ENCODE measurements at places on chromosomes 3 and 15.

DNA sequence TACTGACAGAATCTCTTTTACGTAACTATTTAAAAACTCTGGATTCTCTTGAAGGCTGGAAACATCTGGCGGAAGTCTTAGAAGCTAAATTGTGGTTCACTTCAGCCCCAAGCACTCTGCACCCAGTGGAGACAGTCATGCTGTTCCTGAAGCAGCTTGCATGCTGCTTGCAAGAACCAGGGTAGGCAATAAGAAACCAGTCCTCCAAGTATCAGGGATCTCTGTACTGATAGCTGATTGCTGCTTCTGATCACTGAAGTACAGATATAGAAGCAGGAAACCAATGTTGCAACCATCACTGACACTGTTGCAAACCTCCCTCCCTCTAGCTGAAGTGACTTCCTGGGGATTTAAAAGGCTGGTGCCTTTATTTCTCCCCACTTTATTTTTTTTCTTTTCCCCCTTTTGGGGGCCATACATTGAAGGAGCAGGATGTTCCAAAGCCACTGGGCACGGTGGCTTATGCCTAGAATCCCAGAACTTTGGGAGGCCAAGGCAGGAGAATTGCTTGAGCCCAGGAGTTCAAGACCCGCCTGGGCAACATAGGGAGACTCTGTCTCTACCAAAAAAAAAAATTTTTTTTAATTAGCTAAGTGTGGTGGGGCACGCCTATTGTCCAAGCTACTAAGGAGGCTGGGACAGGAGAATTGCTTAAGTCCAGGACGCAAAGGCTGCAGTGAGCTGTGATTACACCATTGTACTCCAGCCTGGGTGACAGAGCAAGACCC is 15.3 kb downstream of the SPCS1 start:
- DNase-seq: no peak

DNA sequence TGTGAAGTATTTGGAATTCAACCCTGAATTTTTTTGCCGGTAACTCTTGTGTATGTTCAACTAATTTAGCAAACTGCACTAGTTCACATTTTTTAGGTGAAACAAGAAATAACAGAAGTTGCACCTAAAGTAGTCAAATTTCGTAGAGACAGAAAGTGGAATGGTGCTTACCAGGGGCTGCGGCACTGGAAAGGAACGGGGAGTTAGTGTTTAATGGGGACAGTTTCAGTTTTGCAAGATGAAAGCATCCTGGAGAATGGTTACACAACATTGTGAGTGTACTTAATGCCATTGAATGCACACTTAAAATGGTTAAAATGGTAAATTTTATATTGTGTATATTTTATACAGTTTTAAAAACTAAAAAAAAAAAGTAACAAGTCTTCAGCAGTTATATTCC is 27.4 kb downstream of the PPARG start:
- DNase-seq: no peak

- no peak for DNase-seq
Measured at GRCh38 chr15:93209690-93210445, 120.9 kb upstream of the RGMA start.

GRCh38 chr3:30084316-30084715 is 522.1 kb upstream of the TGFBR2 start:
- no peak for DNase-seq

- DNase-seq: no peak
Measured at GRCh38 chr3:105771392-105771791, 97.4 kb downstream of the CBLB start.

DNA sequence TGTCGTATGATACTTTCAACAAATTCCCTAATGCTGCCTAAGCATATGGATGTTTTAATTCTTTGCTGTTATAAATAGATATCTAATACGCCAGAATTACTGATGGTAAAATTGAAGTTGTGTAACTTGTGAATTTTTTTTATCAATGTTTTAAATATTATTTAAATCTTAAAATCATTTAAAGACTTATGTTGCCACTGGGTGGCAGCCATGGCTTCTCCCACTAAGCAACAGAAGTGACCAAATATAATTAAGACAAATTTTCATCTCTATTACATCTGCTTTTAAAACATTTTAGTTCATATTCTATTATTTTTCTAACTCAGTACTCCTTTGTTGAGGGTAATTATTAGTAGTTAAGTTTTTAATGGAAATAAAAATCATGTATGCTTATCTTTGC is 8.1 kb upstream of the IL20RB start:
- DNase-seq: no peak

- DNase-seq: no peak
Measured at GRCh38 chr3:28125342-28125741, 116.1 kb upstream of the CMC1 start.
